Activated CD4-positive, alpha-beta T cell treated with anti-CD3 and anti-CD28 coated beads, Interleukin-2, amount 50 U/mL, for 16 hours (primary cell): ENCODE measurements at places on chromosomes 2 and 18.

DNA sequence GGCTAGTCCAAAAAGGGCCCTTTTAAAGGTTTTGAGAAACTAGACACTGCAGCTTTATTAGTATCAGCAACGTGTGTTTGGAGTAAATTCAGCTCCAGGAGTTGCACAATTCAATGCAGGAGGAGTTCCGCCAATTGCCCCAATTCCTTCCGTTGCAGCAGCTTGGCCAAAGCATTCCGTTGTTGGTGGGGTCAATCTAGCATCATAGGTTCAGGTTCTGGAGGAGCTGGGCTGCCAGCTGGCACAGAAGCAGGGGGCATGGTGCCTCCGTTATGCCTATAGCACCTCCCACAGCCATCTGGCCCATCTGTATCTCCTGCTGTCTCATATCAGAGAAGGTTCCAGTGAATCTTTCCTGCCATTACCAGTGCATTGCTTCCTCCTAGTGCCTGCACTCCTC, 55.4 kb downstream of the REL start:
- DNase-seq: no peak

GRCh38 chr2:102910724-102911123, 148.9 kb downstream of the TMEM182 start:
- DNase-seq: no peak

- peak; percentile 39 for DNase-seq
Observed at GRCh38 chr2:27735263-27735904, 36.1 kb upstream of the MRPL33 start.

GRCh38 chr2:31191931-31192330, 25.4 kb downstream of the CAPN14 start:
- DNase-seq: no peak

DNA sequence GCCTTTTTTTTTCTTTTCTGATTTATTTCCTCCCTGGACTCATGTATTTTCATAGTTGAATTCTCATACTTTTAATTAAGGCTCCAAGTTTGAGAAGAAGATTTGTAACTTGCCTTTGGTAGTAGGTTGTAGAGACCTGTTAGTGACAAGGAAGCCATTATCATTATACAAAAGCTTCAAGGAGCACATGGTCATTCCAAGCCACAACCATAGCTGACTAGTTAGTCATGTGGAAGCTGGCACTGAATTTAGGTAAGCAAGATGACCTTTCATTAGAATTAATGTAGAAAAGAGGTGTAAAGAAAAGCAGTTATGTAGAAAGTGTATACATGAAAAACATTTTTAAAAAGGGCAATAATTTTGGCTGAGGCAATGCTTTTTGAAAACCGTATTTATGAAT, 89.7 kb downstream of the LRP1B start:
- DNase-seq: no peak

- no peak for DNase-seq
Observed at GRCh38 chr18:23824669-23825068, 135.4 kb downstream of the LAMA3 start.

GRCh38 chr2:141728886-141729285, 401.9 kb downstream of the LRP1B start:
- no peak for DNase-seq

DNA sequence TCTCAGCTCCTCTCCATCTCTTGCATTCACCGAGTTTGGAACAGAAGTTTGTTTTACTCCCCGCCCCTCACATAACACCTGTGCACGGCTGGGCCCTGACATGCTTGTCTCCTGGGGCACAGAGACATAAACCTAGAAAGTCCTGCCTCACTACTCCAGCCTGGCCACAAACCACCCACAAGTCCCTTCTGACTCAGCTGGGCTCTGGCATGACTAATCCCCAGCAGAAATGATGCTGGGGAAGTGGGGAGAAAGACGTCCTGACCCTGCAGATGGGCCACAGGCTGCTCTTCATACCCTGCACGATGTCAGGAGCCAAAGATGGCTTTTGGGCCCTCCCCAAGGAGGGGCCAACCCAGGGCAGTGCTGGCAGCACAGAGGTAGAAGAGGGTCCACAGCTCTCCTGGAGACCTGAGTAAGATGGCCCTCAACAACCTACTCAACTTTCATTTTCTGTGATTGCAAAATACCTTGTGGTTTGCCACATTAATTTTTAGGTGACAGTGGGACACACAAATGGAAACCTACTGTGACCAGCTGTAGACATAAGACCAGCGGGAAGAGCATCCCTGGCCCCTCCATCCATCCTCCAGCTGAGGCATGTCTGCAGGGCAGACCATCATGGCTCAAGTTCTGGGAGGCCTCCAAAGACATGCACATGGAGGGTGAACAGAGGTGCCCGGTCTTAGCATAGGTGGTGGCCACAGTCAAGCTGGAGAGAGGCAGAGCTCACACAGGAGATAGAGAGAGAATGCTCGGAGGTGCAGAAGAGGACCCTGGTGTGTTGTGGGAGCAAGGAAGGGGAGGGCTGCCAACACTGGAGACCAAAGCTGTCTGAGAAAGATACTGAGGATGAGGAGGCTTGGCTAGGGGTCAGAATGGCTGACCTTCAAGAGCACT, 40.0 kb downstream of the DNMT3A start:
- DNase-seq: peak; percentile 95

GRCh38 chr2:12552092-12552491, 164.6 kb upstream of the TRIB2 start:
- no peak for DNase-seq

GRCh38 chr2:25233916-25234605, 65.7 kb upstream of the POMC start:
- DNase-seq: no peak

DNA sequence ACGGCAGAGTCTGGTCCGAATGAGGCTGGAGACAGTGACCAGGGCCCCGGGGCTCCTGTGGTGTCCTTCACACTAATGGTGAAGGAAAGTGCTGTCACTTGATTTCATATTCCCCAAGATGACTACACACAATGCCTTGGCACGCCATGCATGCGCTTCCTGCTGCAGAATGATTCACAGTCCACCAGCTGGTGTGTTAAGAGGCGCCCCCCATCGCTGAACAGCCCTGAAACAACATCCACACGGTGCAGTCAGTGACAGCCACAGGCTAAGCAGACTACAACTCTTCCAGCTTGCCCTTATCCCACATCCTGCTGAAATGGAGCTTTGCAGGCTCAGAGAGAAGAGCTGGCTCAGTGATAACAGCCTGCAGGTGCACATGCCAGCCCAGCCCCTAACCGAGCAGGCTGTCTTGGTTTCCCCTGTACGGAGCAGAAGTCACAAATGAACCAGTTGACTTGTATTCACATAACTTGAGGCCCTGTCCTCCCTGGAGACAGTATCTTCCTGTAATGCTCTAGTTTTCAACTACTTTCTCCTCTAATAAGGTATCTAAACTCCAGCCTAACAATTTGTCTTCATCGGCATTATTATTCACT, 24.3 kb upstream of the CDH20 start:
- DNase-seq: no peak

DNA sequence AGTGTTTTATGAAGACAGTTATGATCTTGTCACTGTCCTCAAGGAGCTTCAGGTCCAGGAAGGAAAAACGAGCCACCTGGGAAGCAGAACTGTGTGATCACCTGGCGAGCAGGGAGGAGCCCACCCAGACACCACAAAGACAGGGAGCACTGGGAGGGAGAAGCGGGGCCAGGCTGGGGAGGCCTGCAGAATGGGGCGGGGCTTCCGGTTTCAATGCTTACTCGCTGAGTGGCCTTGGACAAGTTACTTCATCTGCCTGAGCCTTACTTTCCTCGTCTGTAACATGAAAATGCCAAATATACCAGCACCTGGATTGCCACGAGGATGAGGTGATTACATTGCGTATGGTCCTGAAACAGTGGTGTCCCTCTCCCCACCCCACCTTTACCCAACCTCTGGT, 227.5 kb downstream of the ANKRD30B start:
- no peak for DNase-seq

DNA sequence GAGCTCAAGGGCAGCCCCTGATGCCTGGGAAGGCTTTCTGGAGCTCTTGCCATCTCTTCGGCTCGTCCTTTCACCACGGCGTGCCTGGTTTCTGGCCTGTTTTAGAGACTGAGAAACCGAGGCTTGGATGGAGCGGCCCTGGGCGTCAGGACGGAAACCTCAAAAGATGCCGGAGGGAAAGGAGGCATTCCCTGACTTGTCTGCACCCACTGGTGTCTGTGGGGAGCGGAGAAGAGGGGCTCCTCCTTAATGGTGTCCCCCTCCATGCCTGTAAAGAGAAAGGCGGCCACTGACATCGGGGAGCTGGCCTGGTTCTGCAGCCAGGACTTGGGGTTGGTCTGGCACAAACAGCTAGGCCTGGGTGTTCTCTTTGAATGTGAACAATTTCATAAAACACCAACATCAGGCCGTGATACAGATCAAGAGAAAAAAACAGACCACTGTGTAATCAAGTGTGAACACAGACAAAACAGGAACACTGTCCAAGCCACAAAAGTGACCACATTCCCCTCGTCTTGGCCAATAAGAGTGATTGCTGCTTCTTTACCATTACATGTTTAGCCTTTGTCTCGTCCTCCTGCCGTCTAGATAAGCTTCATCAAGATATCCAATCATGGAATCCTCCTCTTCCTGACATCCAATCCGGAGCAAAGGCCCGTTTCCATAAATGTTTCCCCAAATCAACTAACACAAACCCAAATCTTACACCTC, 633 bp upstream of the ILKAP start:
- no peak for DNase-seq

DNA sequence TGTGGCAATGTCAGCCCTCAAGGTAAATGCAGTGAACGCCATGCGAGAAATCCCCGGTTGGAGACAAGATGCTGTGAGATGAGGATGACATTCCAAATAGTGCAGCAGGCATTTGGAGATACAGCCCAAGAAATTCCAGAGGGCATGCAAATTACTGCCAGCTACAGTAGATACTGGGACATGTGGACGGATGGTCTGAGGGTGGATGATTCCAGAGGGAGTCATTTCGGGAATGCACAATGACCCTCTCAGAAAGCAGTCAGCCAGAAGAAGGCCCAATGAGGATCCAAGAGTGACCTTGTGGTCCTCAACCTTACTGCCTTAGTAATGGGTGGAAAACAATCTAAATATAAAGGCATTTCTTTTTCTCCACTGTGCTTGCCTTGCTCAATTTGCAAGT, 111.3 kb downstream of the HNRNPLL start:
- no peak for DNase-seq

DNA sequence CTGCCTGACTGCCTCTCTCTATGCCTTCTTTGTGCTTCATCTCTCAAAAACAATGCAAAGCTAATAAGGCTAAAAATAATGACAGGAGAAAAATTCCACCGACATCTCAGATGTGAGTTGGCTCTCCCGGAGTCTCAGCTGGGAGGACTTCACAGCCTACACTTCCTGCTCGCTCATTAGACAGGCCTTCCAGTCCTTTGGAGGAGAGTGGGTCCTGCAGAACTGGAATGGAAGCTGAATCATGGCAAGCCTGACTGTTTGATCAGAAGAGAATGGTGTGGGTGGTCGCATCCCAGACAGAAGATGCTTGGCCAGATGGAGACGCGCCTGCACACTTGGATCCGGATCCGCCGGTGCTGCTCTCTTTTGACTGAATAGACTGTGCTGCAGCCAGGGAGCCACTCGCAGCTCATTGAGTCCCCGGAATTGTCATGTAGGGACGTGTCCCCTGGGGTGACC, 49.7 kb downstream of the TRIB2 start:
- no peak for DNase-seq

DNA sequence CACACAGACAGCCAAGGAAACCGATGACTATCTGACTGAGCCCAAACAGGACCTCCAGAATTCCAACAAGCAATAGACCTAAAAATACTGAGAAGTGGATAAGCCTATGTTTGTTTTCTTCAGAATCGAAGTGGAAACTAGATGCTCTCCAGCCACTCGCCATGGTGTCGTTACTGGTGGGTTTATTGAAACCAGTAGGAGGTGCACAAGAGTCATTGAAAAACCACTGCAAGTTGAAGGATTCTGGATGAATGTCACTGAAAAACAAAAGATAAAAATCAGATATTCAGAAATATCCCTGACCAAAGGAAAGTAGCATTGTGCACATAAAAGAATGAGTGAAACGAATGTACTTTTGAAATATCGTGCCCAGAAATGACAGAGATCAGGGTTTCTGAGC, 15.3 kb downstream of the TM4SF20 start:
- DNase-seq: no peak

- peak; percentile 48 for DNase-seq
Observed at GRCh38 chr2:240595381-240596079, 9.0 kb downstream of the CAPN10 start.

DNA sequence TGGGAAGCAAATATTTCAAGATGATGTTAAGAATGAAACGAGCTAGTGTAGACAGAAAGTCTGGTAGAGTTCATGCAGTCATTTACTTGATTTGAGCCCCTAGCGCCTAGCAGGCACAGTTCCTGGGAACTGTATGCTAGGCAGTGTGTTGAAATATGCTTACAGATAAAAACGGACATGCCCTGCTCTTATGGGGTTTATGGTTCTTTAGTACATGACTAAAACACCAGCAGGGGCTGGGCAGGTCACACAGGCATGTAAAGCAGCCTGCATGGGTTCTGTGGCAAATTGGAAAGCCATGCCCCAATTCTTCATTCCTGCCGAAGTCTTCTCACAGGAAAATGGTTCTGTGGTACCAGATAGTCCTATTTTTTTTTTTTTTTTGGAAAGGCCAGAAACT, 27.3 kb upstream of the MGAT5 start:
- DNase-seq: no peak
